SW480 (cell line): ENCODE measurements at places on chromosomes 4 and X.

DNA sequence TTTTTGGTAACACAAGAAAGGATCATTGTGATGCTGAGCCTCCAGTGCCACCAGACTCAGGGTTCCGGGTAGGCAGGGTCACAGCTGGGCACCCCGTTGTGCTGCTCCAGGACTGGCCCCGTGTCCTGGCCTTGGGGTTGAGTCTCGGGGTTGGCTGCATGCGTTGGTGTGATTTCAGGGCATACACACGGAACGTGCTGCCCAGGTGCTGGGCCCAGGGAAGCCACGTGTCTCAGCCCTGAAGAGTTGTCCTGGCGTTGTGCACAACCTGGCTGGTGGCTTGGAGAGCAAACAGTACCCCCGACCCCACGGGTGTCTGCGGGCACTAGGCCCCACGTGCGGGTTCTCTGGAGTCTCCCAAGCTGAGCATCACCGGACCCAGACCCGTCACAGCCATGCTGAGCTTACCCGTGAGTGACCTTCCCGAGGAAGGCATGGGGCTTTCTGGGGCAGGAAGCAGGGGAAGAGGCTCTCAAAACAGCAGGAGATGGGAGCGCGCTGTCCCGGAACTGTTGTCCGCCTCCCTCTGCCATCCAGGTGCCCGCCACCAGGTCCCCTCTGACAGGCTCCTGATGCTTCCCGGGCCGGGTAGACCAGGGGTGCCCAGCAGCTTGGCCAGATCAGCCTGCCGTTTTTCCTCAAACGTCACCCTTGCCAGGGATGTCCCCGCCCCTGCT, 66.1 kb upstream of the ENPP6 start:
- DNase-seq = no peak

DNA sequence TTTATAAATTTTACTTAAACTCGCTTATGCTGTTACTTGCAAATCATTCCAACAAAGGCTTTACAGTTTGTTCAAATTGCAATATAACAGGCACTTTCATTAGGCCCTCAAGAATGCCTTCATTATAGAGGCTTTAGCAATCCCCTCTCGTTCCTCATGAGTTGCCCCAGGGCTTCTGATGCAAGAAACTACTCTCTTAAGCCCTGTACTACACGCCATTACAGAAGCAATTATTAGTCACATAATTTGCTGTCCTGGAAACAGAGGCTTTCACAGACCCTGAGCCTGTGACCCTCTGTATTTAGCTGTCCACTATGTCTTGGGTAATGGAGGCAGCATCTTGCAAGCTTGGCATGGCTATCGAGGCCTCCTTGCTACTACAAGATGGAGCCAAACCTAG, 965.9 kb upstream of the DIAPH2 start:
- no peak for DNase-seq

DNA sequence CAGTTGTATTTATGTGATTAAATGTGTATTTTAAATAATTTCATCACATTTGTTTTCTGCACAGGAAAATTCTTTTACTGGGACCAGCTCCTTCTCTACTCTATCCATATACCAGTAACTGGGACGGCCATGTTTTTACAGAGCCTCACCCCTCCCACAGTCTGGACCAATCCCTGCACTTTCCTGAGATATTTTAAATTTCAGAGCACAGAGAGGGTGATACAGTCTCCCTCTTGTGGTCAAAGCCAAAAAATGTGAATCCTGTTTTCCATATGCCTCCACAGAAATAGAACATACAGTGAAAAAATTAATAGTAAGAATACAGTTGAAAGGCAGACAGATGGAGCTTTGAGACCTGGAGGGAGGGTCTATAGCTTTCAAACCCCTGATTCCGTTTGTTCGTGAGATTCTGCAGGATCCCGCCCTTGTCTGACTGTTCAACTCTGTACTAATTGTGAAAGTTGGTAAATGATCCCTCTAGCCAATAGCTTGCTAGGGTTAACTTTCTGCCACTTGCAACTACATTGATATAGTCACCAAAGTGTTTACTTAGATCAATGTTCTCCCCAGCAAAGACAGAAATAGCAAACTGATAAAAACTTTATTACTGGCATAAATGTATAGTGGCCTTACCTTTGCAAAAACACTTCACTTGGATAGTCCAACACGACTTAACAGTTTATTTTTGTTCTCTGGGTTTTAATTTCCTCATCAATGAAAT, 172.2 kb downstream of the PPARGC1A start:
- DNase-seq = peak; percentile 22

DNA sequence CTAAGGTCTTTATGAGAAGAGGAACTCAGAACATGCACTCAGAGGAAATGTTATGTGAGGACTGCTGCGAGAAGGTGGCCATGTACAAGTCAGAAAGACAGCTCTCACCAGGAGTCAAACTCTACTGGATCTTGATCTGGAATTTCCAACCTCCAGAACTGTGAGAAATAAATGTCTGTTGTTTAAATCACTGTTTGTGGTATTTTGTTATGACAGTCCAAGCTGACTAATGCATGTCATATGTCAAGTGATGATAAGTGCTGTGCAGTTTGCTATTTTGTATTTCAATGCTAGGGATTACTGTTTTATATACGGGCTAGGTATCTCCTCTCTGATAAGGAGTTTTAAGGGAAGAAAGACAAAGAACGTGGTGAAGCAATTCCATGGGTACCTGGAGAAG, 162.3 kb downstream of the CPEB2 start:
- DNase-seq = no peak

- no peak for DNase-seq
Observed at GRCh38 chr4:4591071-4591470, 49.2 kb upstream of the STX18 start.

DNA sequence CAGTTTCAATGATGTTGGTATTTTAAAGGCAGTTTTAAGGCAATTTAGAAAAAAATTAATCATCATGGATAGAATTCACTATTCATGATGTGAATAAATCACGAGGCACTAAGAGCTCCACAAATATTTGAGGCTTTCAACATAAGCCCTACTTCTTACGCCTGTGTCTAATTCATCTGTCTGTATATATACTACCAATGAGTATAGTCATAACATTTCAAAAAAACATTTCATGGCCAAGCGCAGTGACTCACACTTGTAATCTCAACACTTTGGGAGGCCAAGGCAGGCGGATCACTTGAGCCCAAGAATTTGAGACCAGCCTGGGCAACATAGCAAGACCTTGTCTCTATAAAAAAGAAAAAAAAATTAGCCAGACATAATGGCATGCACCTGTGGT, 56.5 kb downstream of the FBXL5 start:
- DNase-seq = no peak

GRCh38 chrX:114178126-114178525, 405.8 kb upstream of the HTR2C start:
- no peak for DNase-seq

DNA sequence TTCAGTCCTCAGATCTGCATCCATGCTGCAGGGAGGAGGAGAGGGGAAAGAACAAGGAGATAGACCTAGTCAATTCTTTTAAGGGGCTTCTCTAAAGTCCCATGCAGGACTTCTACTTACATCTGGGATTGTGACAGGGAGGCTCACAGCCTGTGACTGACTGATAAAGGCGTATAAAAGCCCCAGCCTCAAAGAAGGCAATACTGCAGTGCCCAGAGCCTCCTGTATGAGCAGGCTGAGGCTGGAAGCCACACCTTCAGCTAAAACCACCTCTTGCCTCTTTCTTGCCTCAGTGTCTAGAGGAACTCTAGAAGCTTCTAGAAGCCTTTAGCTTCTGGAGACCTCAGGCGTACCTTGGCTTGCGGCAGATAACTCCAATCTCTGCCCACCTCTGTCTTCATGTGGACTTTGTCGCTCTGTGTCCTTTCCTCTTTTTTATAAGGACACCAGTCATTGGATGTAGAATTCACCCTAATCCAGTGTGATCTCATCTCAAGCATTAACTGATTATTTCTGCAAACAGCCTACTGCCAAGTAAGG, 6.0 kb upstream of the ZCCHC4 start:
- no peak for DNase-seq

- peak; percentile 54 for DNase-seq
Observed at GRCh38 chr4:118888666-118889311, at the start of gene SYNPO2. Gene SYNPO2 (plus strand): TSS chr4:118888854. CDS start chr4:118889037, 183 bp downstream.

- no peak for DNase-seq
Observed at GRCh38 chrX:31136144-31136611, 64.3 kb upstream of the FTHL17 start.

GRCh38 chr4:152000518-152000917, 239.7 kb upstream of the GATB start:
- no peak for DNase-seq

DNA sequence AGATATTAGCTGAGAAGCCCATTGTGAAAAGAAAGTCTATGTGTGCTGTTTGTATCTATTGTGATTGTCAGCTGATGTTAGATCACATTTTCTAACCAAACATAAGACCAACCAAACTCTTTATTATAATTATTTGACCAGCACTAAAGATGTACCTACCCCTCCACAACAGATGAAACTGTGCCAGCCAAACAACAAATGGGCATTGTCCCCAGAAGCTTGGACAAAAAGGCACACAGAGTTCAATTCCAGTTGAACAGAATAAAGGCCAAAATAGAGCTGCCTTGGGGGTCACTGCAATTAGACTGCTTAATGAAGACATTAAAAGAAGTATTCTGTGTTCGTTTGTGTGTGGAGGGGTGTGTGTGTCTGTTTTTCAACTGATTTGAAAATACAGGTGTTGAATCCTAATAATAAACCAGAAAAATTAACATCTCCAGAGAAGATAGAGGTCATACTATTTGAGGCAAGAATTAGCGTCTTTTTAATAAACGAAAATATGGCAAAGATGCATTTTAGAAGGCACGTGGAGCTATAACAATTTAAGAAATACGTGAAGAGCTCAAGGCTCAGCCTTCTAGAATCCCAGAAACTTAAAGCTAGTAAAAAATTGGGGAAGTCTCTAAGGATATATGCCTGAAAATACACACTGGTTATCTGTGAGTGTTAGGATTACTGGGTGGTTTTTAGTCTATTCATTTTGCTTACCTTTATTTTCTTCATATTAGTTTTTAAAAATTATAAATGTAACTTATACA, 2.2 kb downstream of the SPP1 start:
- DNase-seq = no peak

DNA sequence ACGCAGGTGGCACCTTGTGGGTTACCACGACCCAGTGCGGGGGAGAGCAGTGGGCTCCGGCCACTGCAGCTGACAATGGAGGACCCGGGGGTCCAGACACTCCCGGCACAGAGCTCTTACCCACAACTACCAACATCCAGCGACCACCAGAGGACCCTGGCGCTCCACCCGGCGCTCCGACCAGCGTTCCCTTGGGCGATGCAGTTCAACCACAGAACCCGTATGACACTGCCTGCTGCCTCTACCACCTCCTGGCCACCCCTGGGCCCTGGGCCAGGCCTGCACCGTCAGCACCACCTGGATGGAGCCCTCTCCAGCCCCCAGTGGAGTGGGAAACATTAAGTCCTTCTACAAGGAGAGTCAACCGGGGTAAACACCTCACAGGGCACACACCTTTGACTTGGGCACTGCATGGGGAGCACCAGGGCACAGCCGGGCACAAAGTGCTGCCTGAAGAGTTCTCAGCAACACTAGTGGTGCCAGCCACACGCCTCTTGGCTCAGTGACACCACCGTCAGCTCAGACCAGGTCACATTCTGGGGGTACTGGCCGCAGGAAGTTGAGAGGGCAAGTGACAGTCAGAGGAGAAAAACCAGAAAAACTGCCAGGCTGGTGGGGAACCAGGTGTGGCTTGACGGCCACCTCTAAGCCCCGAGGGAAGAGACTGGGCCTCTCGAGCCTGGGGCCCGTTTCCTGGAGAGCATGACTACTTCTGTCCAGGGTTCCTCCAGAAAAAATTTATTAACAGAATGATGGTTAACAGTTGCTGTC, 2.6 kb downstream of the CTBP1 start:
- DNase-seq = no peak

GRCh38 chr4:22483551-22483981, 32.3 kb downstream of the ADGRA3 start:
- DNase-seq = no peak
